OCI-M1 (cell line): ENCODE measurements at places on chromosomes 2 and 18.
A peak's percentile ranks its signal among the peaks of the same experiment; 100 is the strongest.

DNA sequence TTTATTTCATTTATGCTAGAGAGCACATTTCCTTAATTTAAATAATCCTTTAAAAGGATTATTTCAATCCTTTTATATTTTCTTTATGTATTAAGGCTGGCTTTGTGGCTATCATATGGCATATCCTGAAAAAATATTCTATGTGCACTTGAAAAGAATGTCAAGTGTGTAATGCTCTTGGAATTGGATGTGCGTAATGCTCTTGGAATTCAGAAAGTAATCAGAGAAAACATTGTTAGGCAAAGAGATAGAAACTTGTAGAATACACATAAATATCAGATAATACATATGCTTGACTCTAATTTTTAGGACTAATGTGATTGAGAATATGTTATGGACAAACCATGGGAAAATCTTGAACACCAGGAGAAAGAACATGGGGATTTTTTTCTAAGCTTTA, 197.5 kb upstream of the COL3A1 start:
- DNase-seq = no peak

DNA sequence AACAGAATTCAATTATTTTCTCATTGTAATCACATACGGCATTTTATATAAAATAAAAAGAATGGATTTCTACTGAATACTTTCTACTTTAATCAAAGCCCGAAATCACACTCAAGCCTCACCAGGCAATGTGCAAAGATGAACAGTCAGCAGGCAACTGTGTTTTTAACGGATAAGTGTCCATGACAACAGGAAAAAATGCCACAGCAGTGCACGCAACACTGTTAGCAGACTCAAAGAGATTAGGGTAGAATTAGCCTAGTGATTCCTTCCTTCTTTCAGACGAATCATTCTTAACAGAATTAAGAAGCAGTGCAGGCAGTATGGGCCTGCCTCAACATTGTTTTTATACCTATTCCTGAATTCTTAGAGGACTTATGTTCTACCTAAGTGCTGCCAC, 135.6 kb downstream of the CDH2 start:
- DNase-seq = peak; percentile 50

GRCh38 chr18:63067939-63068338, 251.6 kb downstream of the BCL2 start:
- no peak for DNase-seq

DNA sequence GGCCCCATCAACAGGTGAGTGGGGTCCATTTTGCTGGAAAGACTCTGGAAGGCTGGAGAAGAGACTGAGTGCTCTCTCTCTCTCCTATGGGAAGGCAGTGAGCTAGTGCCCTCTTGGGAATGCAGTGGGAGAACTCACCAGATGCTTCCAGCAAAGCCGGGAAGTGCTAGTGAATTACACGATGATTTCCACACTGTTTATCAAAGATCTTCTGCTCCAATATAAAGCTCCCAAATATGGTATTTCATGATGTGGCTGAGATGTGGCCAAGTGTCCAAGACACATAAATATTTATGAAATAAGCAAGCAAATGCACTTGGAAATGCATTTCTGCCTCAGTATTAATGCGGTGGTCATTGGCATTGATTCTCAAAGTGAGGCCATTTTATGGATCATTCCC, 135.9 kb downstream of the VAPA start:
- no peak for DNase-seq

DNA sequence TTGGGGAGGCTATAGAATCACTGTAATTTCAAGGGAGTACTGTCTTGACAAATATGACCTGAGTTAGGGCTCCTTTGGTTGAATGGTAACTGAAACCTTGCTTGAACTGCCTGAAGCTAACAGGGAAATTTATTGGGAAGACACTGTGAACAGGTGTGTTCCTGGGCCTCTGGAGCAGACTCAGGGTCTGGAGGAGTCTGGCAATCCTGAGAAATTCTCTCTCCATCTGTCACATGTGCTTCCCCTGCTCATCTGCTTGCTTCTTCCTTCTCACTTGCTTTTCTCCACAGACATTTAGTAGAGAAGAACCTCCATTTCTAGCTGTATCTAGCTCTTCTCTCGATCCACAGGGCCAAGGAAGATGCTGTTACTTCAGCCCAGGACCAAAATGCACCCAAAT, 476.5 kb downstream of the LRP1B start:
- DNase-seq = no peak

DNA sequence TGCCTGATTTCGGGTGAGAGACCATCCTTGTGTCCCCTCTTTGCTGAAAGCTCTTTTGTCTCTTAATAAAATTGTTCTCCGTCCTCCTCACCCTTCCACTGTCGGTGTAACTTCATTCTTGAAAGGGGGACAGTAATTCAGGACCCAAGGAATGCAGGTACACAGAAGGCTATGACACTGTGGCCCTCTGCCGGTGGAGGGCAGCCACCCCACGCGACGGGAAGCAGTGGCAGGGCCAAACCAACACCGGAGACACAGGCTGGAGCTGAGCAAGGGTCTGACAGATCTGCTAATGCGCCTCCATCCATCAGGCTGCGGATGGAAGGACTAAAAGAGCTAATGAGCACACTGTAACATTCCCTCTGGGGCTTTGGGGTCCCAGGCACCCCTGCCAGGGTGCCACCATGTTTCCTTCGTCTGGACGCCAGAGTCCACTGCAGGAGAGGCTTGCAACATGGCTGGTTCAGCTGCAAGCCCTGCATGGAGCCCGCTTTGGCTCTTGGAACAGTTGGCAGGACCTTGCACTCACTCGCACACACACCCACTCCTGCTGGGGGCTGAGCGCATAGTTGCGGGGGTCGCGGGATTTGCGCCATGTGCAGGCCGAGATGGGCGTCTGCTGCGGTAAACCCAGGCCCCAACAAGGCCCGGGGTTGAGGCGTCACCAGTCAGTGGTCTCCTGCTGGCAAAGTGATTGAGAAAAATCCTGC, 544.1 kb upstream of the CDH7 start:
- no peak for DNase-seq

DNA sequence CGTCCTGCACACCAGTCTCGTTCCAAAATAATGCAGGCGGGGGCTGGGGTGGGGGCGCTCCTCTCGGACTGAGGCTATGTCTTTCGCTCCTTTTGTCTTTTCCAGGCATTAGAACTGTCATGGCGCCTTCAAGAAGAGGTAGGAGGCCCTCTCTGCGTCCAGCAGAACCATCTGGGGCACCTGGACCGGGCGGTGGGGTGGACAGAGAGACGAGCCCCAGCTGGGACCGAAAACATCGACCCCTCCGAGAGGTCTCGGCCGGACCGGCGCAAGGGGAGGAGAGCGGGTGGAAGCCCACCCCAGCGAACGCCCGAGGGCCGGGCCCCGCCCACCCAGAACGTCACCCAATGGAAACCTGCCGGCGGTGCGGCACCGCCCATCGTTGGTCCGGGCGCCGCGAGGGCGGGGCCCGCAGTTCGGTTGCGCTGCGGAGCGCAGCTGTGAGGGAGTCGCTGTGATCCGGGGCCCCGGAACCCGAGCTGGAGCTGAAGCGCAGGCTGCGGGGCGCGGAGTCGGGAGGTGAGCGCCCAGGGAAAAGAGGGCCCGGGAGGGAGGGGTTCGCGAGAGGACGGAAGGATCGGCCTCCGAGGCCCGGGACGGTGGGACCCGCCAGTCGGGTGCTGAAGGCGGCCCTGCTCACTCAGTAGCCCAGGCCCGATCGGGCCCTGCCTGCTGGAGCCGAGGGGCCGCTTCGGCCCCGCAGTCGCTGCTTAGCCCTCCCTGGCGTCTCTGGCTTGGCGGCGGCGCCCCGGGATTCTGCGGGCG, at the start of gene NRBP1:
Gene NRBP1, plus strand, starts transcription at position 419 of the 765 bp plus-strand sequence. CDS start 4,643 bp downstream, outside the sequence.
- DNase-seq = peak; percentile 95

DNA sequence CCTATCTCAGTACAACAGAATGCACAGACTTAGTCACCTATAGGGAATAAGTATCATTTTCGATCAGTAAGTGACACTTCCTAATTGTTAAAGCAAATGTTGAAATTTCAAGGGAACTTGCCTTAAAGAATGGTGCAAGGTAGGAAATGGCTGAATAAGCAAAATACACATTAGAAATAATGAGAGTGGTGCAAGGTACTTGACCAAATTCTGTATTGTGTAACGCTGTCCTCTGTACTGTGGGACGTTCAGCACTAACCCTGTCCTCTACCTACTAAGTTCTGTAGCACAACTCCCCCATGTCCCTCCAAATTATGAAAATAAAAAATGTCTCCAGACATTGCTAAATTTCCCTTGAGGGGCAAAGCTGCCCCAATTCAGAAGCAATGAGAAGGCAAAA, 19.4 kb downstream of the MMADHC start:
- DNase-seq = no peak

DNA sequence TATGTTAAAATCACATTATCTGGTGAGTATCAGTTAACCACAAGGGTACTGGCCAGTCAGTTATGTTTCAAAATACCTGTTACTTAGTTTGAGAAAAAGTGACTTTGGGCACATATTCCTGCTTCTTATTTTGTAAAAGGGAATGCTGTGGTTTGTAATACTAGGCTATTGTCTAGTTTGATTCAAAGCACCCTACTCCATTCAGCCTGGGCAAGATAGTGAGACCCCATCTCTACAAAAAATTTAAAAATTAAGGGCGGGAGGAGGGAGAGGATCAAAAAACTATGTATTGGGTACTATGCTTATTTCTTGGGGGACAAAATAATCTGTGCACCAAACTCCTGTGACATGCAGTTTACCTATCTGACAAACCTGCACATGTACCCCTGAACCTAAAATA, 18.9 kb downstream of the MBD5 start:
- peak; percentile 13 for DNase-seq

DNA sequence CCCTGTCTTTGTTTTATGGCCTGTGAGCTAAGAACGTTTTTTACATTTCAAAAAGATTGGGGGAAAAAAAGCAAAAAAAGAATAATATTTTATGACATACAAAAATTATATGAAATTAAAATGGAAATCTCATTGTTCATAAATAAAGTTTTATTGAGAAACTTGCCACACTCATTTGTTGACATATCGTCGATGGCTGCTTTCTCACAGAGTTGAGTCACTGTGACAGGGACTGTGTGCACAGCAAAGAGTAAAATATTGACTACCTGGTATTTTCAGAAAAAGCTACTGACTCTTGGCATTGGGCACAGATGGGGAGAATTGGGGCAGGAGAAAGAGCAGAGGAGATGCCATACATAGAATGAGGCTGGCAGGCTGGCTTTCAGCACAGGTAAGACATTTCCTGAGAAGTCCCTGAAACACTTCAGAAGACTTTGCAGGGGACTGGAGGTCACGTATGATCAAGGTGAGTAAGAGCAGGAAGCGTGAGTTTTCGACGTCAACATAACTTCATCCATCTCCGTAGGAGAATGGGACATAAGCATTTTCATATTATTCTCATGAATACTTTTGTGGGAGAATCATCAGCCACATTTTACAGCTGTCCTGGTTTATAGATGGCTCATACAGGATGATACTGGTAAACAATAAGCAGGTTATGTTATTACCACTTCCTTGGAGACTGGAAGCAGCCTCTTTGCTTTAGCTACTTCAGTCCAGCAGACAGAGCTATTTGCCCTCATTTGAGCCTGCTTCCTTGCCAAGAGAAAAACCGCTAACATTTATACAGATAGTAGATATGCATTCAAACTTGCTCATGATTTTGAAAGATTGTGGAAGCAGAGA, 32.5 kb upstream of the PUM2 start:
- DNase-seq = no peak

DNA sequence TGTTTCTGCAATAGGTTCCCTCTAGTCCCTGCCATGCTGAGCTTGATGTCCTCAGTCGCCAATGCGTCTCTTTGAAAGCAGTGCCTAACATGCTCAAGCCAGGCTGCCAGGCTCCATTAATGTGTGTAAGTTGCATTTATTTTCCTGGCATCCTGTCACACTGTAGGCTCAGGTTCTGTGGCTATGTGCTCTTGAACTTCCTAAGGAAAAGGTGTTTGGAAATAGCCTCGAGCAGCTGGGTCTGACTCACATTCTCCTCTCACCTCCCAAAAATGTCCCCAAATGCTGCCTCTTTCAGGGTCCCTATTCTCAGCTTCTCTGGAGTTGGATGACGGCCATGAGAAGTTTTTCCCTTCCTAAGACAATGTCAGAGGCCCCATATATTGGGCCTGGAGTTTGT, 58.0 kb upstream of the SLC14A2 start:
- DNase-seq = no peak

DNA sequence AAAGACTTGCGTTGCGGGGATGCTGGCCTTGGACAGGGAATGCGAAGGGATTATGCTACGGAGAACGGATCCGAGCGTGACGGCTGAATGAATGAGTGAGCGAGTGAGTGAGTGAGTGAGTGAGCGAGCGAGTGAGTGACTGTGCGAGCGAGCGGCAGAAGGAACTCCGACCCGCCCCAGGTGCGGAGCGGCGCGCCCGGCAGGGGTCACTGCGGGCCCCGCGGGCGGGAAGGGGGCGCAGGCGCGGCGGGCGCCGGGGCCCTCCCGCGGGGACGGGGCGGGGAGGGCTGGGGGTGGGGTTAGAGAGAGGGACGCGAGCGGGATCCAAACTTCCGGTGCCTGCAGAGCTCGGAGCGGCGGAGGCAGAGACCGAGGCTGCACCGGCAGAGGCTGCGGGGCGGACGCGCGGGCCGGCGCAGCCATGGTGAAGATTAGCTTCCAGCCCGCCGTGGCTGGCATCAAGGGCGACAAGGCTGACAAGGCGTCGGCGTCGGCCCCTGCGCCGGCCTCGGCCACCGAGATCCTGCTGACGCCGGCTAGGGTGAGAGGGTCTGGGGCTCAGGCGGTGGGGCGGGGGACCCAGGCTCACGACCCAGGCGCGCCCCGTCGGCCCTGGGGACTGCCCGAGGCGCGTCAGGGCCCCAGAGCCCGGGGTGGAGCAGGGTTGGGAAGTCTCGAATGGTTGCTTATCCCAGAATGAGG, at the start of gene ITM2C:
Gene ITM2C, plus strand, starts transcription at position 338 of the 702 bp plus-strand sequence. Its CDS starts 84 bp downstream, at position 422.
- peak; percentile 76 for DNase-seq

- DNase-seq = no peak
These were observed 29.1 kb downstream of the CPO start for GRCh38 chr2:206968134-206969086.

- no peak for DNase-seq
These were observed 3.2 kb upstream of the EHD3 start for GRCh38 chr2:31230751-31231150.

DNA sequence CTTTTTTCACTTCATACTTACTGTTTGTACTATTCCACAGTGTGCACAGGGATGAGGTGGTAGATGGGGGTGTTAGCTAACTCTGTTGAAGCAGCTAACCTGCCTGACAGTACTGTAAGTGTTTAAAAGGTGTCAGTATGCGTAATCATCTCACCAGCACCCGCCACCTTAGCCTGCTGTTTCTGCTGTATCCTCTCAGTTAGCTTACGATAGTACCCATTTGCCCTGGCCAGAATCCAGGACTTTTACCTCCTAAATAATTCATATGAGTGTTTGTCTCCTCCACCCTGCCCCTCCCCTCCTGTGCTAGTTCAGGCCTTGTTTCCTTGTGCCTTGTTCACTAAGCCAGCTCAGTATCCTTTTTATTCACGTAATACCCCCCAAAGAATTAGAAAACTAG, 34.2 kb downstream of the TRAPPC12 start:
- DNase-seq = no peak

GRCh38 chr18:35050028-35050546, 8.9 kb downstream of the MAPRE2 start:
- DNase-seq = peak; percentile 68

GRCh38 chr18:59646228-59646962, 50.8 kb downstream of the CCBE1 start:
- DNase-seq = no peak
